ENCODE measurements at places on chromosomes 2 and 18. TPM values are rescaled to one million over a fixed set of nuclear protein-coding genes. Genes with fewer than 3 reads are reported as not detected.

Gene CD28
- 1.9 TPM for polyA plus RNA-seq

GRCh38 chr18:61471541-61471940 lies 138.3 kb downstream of the CDH20 start:
- DNase-seq = no peak

DNA sequence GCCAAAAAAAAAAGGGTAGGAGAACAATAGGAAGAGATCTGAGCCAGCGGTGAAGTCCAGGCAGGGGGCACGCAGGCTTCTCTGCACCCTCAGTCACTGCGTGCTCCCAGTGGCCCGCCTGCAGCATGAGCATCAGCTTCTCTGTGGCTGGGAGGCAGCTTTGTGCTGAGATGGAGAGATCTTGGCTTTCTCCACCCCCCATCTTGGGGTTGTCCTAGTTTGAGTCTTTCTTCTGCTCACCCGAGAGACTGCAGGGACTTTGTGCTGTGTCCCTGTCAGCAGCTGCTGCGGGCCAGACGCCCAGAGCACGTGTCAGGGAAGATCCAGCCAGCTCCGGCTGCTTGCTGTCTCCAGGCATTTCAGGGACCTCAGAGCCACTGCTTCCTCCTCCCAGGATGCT lies 20.3 kb downstream of the TRAPPC12 start:
- DNase-seq = no peak

- no peak for DNase-seq
Observed at GRCh38 chr18:58124475-58124874, 80.4 kb downstream of the NEDD4L start.

GRCh38 chr2:46548103-46548486 lies 68.7 kb downstream of the TMEM247 start:
- no peak for DNase-seq

- DNase-seq = no peak
Observed at GRCh38 chr2:232210306-232210705, 168.2 kb upstream of the ALPP start.

DNA sequence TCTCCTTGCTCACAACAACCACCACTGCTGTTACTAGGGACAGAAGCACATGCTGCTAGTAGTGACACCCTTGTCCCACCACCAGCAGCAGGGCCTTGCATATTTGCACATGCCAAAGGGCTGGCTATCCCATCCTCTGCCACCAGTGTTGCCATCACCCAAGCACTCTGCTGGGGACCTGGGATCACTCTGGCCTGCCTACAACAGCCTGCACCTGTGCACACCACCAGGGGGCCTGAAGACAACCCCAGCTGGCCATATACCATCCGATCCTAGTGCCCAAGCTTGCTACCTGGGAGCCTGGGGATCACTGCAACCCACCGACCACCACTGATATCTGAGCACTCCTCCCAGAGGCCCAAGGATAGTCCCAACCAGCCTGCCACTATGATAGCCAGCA lies 99.9 kb upstream of the FANCL start:
- DNase-seq = no peak

Measured in renal cortex interstitium (tissue), 15 donors.